ENCODE measurements at places on chromosomes 13 and 19.

- H3K4me3 ChIP-seq, result peak overlapping the region; percentile 64
- H3K36me3 ChIP-seq, result no peaks in the 10 kb centered on the region
- H3K4me1 ChIP-seq, result peaks cover 3% of the 10 kb centered on the region
- H3K27me3 ChIP-seq, result no peaks in the 10 kb centered on the region
Observed at GRCh38 chr13:80341756-80342370, 937 bp upstream of the SPRY2 start.

GRCh38 chr13:106373304-106373988, 162.0 kb downstream of the EFNB2 start:
- no peak overlapping the region for H3K4me3 ChIP-seq
- DNase-seq, result no peak
- H3K36me3 ChIP-seq, result no peaks in the 10 kb centered on the region
- H3K4me1 ChIP-seq, result no peaks in the 10 kb centered on the region
- no peaks in the 10 kb centered on the region for H3K27me3 ChIP-seq

GRCh38 chr13:100773923-100774663, 99.5 kb upstream of the TMTC4 start:
- H3K27me3 ChIP-seq, result no peaks in the 10 kb centered on the region
- no peak for DNase-seq
- H3K27ac ChIP-seq, result no peak overlapping the region
- H3K4me1 ChIP-seq, result no peaks in the 10 kb centered on the region

DNA sequence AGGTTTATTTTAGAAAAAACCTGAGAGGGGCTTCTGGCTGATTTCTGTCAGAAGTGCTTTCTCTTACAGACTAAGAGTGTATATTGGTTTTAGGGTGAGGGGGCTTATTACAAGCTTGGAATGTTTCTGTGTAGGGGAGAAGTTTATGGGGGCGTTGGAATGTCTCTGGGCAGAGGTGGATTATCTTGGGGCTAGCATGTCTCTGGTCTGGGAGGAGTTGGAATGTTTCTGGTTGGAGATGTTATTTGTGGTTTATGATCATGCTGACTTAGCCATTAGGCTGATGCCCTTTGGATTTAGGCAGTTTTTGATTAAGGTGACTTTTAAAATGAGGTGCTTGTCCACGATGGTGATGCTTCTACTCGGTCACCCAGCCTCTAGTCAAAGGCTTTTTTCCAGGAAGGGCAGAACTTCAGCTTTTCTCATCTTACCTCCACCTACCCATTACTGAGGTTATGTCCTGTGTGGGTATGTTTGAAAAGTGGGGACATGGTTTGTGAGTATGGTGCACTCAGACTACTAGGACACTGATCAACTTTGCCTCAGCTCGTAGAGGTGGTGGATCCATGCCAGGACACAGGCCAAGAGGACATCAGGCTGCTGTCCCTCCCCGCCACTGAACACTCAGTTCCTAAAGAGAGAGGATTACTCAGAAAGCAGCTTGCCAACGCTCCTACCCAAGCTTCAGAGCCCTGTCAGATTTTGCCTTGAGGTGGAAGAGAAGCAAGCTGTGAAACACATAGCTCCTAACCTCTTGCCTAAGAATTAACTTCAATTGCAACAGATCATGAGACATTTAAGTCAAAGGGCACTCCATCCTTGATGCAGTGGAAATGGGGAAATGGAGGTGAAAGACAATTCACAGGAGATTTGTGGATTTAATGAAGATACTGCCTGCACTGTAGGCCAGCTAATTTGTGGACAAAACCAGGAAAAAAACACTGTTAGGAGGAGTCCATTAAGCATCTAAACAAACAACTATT, 63.6 kb downstream of the ZNF44 start:
- H3K27me3 ChIP-seq, result no peaks in the 10 kb centered on the region
- H3K27ac ChIP-seq, result no peak overlapping the region
- H3K4me1 ChIP-seq, result no peaks in the 10 kb centered on the region
- no peak overlapping the region for H3K4me3 ChIP-seq

- no peaks in the 10 kb centered on the region for H3K27me3 ChIP-seq
- H3K4me3 ChIP-seq, result no peak overlapping the region
- no peaks in the 10 kb centered on the region for H3K36me3 ChIP-seq
- peak; percentile 16 for DNase-seq
- no peak overlapping the region for H3K27ac ChIP-seq
- H3K4me1 ChIP-seq, result peaks cover 4% of the 10 kb centered on the region
Observed at GRCh38 chr19:40646743-40647254, 43.7 kb downstream of the NUMBL start.

- no peaks in the 10 kb centered on the region for H3K27me3 ChIP-seq
- H3K4me1 ChIP-seq, result peaks cover 5% of the 10 kb centered on the region
- H3K4me3 ChIP-seq, result no peak overlapping the region
- H3K27ac ChIP-seq, result no peak overlapping the region
Observed at GRCh38 chr13:51829568-51829899, 15.4 kb downstream of the TMEM272 start.

DNA sequence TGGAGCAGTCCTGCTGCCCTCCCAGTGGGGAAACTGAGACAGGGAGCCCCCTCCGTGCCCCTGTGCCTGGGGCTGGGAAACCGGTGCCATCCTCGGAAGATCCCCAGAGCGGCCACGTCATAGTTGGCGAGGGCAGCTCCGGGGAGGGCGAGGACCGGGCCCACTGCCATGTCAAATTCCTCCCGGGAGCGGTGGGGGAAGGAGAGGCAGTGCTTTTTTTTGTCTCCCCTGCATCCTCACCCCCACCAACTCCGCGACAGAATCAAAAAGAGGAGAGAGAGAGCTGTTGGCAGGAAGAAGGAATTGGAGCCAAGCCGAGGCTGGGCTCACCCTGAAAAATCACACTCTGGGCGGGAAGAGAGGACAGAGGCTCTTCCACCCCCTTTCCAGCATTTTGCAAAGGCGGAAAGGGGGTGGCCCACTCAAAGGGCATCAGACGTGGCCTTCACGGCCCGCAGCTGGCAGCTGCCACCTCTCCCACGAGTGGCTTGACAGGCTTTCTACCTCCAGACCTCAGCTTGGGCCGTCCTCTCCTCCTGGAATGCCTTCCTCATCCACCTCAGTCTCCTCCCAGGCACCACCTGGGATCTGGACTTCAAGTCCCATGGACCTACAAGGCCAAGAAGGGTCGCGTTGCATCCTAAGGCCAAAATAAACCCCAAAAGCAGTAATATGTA, 19.6 kb upstream of the NFIC start:
- H3K36me3 ChIP-seq, result no peaks in the 10 kb centered on the region
- peak overlapping the region; percentile 88 for H3K27ac ChIP-seq
- DNase-seq, result peak; percentile 86
- peaks cover 16% of the 10 kb centered on the region for H3K4me1 ChIP-seq

DNA sequence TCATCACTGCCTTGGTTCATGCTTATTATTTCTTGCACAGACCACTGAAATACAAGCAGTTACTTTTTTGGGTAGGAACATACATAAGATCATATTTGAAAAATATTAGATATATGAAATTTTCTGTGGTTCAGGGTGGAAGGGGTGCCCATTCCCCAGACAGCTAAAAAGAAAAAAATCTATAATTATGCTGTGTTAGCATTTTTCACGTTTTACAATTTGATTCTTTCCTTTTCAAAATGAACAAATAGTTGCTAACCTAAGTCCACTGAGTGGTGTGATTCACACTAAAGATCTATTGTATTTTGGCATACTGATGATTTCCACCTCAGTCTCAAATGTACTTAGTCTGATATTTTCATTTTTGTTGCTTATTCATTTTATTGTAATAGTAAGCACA, 66.8 kb upstream of the FBXL3 start:
- no peak for DNase-seq
- H3K27me3 ChIP-seq, result no peaks in the 10 kb centered on the region
- H3K36me3 ChIP-seq, result no peaks in the 10 kb centered on the region
- no peaks in the 10 kb centered on the region for H3K4me1 ChIP-seq
- H3K4me3 ChIP-seq, result no peak overlapping the region

DNA sequence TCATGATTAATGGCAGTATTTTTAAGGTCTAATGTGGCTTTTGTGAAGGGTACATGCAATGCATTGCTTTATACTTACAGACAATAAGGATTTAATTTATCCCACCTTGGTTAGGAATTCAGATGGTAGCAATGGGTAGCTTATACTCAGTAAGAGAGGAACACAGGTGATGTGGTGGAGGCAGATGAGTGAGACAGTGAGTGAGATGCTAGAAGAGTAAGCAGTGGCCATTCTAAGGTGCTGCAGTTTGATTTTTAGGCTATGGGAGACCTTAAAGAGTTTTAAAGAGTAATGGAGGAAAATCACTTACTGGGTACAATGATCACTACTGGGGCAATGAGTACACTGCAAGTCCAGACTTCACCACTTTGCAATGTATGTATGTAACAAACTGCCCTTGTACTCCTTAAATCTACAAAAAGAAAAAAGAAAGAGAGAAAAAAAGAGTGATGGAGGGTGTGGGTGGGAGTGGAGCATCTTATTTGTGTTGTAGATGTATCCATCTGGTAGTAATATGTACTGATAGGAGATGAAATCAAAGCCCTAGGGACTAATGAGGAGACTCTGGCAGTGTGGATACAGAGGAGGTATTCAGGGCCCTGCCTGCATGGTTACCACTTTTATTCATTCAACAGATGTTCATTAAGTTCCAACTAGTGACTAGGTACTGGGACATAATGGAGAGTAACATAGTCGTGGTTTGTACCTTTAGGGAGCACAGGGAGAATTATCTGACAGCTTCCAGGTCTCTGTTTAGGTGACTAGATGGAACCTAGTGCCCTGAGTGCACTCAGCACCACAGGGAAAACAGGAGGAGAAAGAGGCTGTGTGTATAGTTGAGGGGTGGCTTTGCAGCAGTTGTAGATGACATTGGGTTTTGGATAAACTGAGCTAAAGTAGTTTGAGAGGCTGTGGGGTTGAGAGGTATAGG, 99.0 kb downstream of the GPC6 start:
- DNase-seq, result no peak
- H3K27me3 ChIP-seq, result no peaks in the 10 kb centered on the region
- no peak overlapping the region for H3K4me3 ChIP-seq
- no peaks in the 10 kb centered on the region for H3K4me1 ChIP-seq

- H3K4me1 ChIP-seq, result peaks cover 4% of the 10 kb centered on the region
- no peaks in the 10 kb centered on the region for H3K27me3 ChIP-seq
- H3K27ac ChIP-seq, result peak overlapping the region; percentile 50
Observed at GRCh38 chr13:110447058-110447511, 114.4 kb downstream of the RAB20 start.

- H3K4me1 ChIP-seq, result no peaks in the 10 kb centered on the region
- H3K27me3 ChIP-seq, result no peaks in the 10 kb centered on the region
- DNase-seq, result no peak
- no peak overlapping the region for H3K4me3 ChIP-seq
- no peak overlapping the region for H3K27ac ChIP-seq
- no peaks in the 10 kb centered on the region for H3K36me3 ChIP-seq
Observed at GRCh38 chr13:92984151-92984550, 242.5 kb upstream of the GPC6 start.

- H3K27me3 ChIP-seq, result no peaks in the 10 kb centered on the region
- H3K27ac ChIP-seq, result no peak overlapping the region
- no peaks in the 10 kb centered on the region for H3K4me1 ChIP-seq
- DNase-seq, result no peak
Observed at GRCh38 chr19:29547981-29548380, 22.2 kb downstream of the VSTM2B start.

- H3K27me3 ChIP-seq, result no peaks in the 10 kb centered on the region
- no peak for DNase-seq
- no peak within 1 kb of the TSS for H3K4me3 ChIP-seq
- no peaks in the 10 kb centered on the region for H3K36me3 ChIP-seq
- H3K4me1 ChIP-seq, result no peaks in the 10 kb centered on the region
Observed at GRCh38 chr19:7888145-7888825, at the start of gene LRRC8E. Gene LRRC8E (plus strand): TSS chr19:7888510. CDS start chr19:7895604, 7,094 bp downstream.

- H3K4me3 ChIP-seq, result no peak overlapping the region
- no peaks in the 10 kb centered on the region for H3K27me3 ChIP-seq
- peaks cover 26% of the 10 kb centered on the region for H3K4me1 ChIP-seq
- H3K36me3 ChIP-seq, result no peaks in the 10 kb centered on the region
Observed at GRCh38 chr19:31338069-31338776, 11.0 kb downstream of the TSHZ3 start.

DNA sequence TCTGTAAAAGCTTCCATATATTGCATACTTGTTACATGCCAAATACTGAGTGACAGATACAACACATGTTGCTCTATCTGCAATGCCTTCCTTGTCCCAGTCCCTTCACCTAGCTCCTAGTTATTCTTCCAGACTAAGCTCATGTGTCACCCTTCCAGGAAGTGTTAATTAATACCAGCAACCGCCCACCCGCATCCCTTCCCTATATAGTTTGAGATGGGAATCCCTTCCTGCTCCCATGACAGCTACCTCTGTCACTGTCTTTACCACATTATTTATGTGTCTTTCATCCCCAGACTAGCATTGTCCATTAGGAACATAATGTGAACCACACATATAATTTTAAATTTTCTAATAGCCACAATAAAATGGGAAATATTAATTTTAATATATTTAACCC, 49.5 kb upstream of the FRY start:
- no peaks in the 10 kb centered on the region for H3K4me1 ChIP-seq
- DNase-seq, result no peak
- no peak overlapping the region for H3K27ac ChIP-seq

DNA sequence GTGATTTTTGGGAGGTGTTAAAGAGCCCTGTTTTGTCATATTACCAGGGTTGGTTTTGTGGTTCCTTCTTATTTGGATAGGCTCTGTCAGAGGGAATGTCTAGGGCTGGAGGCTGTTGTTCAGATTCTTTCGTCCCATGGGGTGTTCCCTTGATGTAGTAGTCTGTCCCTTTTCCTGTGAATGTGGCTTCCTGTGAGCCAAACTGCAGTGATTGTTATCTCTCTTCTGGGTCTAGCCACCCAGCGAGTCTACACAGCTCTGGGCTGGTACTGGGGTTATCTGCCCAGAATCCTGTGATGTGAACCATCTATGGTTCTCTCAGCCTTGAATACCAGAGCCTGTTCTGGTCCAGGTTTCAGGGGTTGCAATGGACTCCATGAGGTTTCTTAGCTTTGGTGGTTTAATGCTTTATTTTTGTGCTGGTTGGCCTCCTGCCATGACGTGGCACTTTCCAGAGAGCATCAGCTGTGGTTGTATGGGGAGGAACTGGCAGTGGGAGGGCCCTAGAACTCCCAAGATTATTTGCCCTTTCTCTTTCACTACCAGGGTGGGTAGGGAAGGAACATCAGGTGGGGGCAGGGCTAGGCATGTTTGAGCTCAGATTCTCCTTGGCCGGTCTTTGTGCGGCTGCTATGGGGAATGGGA, 78.8 kb downstream of the SPRY2 start:
- H3K4me3 ChIP-seq, result no peak overlapping the region
- H3K27me3 ChIP-seq, result no peaks in the 10 kb centered on the region
- H3K27ac ChIP-seq, result no peak overlapping the region
- H3K36me3 ChIP-seq, result no peaks in the 10 kb centered on the region

GRCh38 chr19:7643031-7643415, 6.1 kb downstream of the STXBP2 start:
- H3K27ac ChIP-seq, result no peak overlapping the region
- no peak overlapping the region for H3K4me3 ChIP-seq
- H3K27me3 ChIP-seq, result no peaks in the 10 kb centered on the region
- no peaks in the 10 kb centered on the region for H3K4me1 ChIP-seq
- no peak for DNase-seq

- no peak overlapping the region for H3K4me3 ChIP-seq
- no peaks in the 10 kb centered on the region for H3K27me3 ChIP-seq
- H3K36me3 ChIP-seq, result no peaks in the 10 kb centered on the region
- no peaks in the 10 kb centered on the region for H3K4me1 ChIP-seq
Observed at GRCh38 chr13:25827831-25828465, 223.9 kb downstream of the SHISA2 start.

- H3K27ac ChIP-seq, result peak overlapping the region; percentile 91
- peak; percentile 78 for DNase-seq
- H3K4me3 ChIP-seq, result peak overlapping the region; percentile 68
- no peaks in the 10 kb centered on the region for H3K27me3 ChIP-seq
- H3K4me1 ChIP-seq, result peaks cover 18% of the 10 kb centered on the region
Observed at GRCh38 chr19:15331419-15332310, 674 bp downstream of the BRD4 start.

GRCh38 chr13:39349391-39349960, 253.5 kb downstream of the LHFPL6 start:
- H3K36me3 ChIP-seq, result no peaks in the 10 kb centered on the region
- no peak overlapping the region for H3K4me3 ChIP-seq
- peaks cover 3% of the 10 kb centered on the region for H3K4me1 ChIP-seq
- DNase-seq, result no peak
- H3K27me3 ChIP-seq, result no peaks in the 10 kb centered on the region
